Activated CD4-positive, alpha-beta T cell treated with anti-CD3 and anti-CD28 coated beads, Interleukin-2, amount 50 U/mL, for 1 hour (primary cell): ENCODE measurements at places on chromosomes 2 and 18.

GRCh38 chr2:17373041-17373440 is 145.2 kb downstream of the RAD51AP2 start:
- DNase-seq: no peak

GRCh38 chr2:100394111-100394641 is 23.3 kb downstream of the CHST10 start:
- no peak for DNase-seq

- DNase-seq: no peak
These were observed 64.9 kb downstream of the EML4 start for GRCh38 chr2:42233976-42234441.

DNA sequence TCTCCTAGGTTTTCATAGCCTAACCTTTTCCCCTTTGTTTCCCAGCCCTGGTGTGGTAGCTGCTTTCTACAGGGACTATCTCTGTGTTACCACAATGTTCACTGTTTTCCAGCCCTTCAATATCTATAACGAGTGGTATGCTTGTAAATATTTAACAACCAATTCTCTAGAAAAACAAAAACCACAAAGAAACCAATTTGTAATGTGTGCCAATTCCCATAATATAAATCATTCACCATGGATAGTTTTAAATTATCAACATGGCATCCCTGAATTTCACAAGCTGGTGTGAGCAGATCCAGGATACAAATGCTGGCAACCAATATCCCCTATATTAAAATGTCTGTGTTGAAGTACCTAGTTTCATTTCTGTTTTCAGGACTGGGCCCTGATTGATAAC is 207.5 kb upstream of the FBXO11 start:
- DNase-seq: no peak

DNA sequence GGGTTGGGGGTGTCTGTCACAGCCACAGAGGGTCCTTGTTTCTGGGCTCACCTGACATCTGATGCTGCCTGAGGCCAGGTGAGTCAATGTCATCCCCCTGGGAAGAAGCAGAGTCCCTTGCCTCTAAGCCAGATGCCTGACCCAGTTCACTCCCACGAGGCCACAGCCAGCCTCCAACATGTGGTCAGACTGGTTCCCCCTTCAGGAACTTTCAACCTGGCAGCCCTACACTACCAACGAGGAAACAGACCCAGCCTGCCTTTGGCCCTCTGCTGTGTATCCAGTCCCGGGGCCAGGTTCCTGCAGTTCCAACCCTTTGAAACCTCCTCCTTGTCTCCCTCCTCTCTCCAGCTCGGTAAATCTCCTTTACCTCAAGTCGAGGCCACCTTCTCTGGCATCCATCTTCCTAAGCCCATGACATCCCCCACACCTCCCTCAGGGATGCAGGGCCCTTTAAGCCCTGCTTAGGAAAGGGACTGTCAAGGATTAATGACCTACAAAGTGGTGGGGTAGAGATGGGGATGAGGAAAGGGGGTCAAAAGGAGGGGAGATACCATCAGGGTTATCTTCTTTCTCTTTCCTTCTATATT is 49.2 kb upstream of the SMAD2 start:
- no peak for DNase-seq

- DNase-seq: no peak
These were observed 1.7 kb downstream of the METTL4 start for GRCh38 chr18:2569338-2570207.

DNA sequence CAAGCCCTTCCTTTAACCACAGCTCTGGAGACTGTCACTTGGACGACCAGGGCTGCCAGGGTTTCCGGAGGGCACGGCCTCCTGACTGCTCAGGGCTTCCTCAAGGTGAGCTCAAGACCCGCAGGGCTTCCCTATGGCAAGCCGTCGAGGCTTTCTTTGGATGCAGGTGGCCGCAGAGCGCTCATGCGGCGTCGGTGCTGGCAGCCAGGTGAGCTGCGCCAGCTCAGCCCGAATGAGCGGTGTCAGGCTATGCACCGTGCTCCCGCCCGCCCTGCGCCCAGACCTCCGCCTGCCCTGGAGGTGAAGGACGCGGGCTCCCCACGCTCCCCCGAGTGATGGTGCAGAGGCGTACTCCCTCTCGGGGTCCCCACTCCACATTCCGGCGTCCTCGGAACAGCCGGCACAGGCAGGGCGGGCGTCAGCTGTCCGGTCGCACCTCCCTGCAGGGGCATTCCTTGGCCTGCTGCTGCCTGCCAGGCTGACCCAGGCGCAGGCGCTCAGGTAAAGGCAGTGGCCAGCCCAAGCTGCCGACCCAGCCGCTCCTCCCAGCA is 20.8 kb upstream of the TUBB6 start:
- DNase-seq: no peak

- DNase-seq: no peak
These were observed 337.9 kb upstream of the SALL3 start for GRCh38 chr18:78641689-78642231.

DNA sequence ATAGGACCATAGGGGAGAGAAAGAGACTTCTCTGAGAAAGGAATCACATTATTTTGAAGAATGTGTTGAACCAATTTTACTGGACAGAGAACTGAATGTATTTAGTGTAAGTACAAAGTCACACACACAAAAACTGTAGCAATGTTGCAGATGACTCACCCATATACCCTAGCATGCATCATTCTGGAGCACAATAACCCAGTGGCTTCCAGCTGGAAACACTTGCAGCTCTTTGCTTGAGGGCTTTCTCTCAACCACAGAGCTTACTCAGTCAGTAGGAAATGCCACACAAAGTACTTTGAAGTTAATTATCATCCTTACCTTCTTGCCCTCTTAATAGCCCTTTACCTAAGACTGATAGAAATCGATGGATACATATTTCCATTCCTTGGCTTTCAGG is 760.0 kb upstream of the FSHR start:
- DNase-seq: no peak

DNA sequence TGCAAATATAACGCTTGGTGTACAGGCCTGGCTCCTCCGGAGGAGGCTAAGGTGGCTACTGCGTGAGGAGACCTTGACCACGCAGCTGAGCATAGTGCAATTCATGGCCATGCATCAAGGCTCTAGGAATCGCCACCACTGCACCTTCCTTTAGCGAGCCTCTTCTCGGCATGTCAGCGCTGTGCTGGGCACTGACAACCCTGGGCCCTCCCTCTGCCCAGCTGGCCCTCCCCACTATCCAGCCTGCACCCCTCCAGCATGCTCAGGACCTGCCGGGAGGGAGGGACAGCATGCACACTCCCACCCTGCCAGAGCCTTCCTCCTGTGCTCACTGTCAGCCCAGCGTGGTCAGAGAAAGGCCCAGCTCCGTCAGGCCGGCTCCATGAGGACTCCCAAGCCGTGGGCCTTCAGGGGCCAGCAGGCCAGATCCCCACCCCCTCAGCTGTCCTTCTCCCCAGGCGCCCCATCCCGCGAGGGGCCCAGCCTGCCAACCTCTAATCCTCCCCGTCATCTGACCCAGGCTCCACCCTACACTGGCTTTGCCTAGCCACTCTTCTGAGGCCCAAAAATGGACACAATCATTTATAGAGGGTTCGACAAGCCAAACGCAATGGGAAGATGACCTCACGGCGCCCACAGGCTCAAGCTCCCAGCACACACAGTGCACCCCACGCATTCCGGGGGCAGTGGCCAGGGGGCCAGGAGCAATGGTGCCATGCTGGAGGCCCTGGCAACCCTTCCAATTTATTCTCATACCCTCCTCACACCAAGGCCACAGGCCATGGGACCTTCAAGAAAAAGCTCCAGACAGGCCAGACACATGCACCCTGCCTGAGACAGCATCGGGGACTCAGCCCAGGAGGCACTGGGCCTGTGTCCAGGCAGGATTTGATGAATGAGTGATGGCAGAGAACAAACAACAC is 3.5 kb downstream of the BIN1 start:
- DNase-seq: no peak

GRCh38 chr18:71252351-71252865 is 963.6 kb downstream of the SOCS6 start:
- DNase-seq: no peak

GRCh38 chr2:213004197-213004821 is 147.1 kb downstream of the IKZF2 start:
- no peak for DNase-seq

GRCh38 chr18:48675912-48676311 is 137.1 kb downstream of the CTIF start:
- DNase-seq: no peak
